ENCODE measurements at places on chromosomes 3 and 15.

DNA sequence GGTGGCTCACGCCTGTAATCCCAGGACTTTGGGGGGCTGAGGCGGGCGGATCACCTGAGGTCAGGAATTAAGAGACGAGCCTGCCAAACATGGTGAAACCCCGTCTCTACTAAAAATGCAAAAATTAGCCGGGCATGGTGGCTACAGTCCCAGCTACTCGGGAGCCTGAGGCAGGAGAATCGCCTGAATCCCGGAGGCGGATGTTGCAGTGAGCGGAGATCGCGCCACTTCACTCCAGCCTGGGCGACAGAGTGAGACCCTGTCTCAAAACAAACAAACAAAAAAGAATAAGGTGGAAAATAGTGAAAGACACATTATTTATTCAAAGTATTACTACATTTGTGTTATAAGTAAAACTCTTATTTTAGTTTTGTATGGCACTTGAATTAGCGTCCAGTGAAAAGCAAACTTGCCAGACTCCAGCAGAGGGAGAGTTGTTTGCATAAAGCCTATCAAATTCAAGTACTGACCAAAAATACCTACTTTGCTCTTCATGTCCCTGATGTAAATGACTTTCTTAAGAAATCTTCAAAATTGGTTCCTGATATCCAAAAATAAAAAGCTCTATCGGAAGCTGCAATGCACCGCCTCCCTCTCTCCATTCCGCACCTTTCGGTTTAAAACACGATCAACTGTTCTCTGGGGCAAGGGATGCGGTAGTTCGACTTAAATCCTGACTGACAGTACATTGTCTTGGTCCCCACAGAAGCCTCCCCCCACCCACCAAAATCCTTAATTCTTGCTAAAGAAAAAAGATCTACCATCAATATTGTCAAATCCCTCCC, 1.2 kb downstream of the TRPM7 start:
- DNase-seq = no peak

GRCh38 chr3:194612221-194612620, 21.0 kb downstream of the TMEM44 start:
- DNase-seq = no peak

DNA sequence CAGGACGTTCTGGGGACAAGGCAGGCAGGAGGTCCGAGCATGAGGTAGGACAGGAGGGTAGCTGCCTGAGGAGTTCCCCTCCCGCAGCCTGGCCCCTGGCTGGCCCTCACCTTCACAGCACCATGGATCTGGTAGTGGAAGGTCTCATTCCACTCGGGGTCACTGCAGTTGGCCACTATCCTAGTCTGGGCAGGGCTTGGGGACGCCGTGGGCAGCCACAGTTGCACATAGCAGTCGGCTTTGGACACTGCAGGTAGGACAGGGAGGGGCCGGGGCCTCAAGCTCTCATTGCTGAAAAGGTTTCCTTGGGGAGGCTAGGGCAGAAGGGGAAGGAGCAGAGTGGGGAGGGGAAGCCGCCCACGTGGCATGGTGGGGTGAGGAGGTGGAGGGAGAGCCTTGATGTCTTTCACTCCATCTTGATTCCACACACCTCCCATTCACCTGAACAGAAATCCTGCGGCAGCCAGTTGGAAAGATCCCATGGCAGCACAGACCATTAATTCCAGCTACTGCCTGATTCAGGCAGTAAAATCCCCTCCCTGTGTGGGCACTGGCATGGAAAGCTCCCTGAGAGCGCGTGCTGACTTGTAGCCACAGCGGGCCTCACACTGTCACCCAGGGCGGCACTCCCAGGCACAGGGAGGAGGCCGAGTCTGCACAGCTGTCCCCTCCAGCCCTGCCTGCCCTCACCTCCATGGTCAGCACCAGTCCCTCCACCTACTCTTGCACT, 2.1 kb downstream of the PLA2G4F start:
- DNase-seq = no peak

GRCh38 chr3:94431876-94432570, 369.2 kb downstream of the NSUN3 start:
- DNase-seq = no peak

DNA sequence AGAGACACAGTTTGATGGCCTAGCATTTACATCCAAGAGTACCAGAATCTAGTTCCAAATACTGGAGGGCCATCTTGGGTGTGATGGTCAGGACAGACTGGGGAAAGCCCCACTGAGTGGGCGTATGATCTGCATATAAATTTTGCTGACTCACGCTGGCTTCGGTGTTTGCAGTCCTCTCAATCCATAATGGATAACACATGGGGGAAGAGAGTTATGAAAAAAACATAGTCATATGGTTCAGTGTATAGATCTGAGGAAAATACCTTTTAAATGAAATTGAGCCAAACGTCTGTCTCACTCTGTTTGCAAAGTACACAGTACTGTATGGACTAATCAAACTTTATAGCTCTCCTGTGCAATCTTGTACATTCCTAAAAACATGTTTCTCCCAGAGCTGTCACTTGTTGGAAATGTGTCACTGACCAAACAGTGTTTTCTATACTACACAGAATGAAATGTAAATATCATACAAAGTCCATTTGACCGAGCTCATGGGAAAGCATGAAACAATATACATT, 125.3 kb upstream of the THBS1 start:
- no peak for DNase-seq

DNA sequence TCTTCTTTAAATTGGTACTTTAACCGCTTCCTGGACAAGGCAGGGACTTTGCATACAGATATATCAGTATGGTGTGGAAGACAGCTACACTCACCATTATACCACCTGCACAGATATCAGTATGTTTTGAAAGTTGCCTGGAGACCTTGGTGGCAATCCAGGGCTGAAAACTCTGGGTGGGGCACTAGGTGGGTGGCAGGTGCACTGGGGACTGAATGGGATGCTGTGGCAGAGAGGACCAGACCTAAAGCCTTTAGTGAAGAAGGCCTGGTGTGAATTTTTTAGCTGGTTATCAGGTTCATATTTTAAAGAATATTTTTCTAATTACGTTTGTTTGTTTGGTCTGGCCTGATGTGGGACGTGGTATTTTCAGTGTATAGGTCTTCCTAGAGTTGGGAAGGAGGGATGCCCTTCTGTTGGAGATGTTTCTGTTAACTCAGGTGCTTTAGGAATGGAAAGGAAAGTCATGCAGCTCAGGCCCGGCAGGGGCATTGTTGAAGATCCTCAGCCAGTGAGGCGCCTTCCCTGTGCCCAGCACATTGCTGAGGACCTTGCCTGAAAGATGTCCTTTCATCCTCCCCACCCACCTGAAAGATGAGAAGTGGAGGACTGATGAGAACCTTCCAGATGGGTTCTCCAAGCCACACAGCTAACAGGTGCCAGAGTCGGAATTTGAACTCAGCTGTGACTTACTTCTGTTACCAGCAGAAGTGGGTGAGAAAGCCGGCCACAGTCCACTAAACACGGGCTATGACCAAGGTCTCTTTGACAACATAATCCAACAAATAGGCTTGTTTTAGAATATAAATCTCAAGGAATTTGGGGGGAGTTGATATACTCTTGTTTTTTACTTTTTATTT, 77.3 kb downstream of the APBA2 start:
- no peak for DNase-seq

GRCh38 chr3:168094877-168095610, 680 bp downstream of the GOLIM4 start:
- DNase-seq = peak; percentile 50

GRCh38 chr3:196016485-196016884, 65.4 kb downstream of the TFRC start:
- no peak for DNase-seq

DNA sequence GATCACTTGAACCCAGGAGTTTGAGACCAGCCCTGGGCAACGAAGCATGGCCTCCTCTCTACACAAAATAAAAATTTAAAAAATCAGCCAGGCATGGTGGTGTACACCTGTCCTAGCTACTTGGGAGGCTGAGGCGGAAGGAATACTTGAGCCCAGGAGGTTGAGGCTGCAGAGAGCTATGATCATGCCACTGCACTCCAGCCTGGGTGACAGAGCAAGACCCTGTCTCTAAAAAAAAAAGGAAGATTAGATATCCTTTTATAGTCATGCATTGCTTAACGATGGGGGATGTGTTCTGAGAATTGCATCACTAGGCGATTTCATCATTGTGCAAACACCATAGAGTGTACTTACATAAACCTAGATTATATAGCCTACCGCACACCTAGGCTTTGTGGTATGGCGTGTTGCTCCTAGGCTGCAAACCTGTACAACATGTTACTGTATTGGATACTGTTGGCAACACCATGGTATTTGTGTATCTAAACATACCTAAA, 12.6 kb downstream of the ALAS1 start:
- no peak for DNase-seq

DNA sequence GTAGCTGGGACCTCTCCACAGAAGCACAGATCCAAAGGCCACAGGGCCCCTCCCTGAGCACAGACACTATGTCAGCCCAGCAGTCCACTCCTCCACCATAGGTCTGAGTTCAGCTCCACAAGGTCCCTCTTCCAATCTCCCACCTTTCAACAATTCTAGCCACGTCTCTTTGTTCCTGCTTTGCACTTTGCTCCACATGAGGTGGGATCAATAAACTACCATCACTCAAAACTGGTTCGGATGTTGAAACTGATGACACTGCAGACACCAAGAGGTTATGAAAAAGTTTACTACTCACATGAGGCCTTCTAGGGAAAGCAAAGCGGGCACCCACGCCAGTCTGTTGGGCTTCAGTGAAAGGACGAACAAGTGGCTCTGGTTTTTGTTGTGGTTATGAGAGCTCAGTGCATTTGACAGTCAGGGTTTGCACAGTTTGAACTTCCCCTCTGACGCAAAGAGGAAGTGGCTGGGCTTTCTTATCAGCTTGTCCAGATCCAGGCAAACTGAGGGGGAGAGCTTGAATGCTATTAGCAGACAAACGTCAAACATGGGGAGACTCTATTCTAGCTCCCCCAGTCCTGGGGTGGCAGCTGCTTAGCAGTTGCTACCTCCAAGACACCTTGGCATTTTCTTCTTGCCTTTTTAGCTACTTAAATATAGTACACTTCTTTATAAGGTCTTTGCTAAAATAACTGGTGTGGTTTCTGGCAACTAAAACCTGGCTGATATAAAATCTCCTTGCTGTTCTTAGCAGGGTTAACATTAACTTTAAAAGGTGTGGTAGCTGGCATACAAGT, 37.8 kb downstream of the ZNF445 start:
- peak; percentile 80 for DNase-seq

GRCh38 chr3:127133971-127134370, 59.0 kb upstream of the PRR23E start:
- DNase-seq = no peak

GRCh38 chr3:10945683-10946287, 46.8 kb upstream of the SLC6A1 start:
- DNase-seq = peak; percentile 85

DNA sequence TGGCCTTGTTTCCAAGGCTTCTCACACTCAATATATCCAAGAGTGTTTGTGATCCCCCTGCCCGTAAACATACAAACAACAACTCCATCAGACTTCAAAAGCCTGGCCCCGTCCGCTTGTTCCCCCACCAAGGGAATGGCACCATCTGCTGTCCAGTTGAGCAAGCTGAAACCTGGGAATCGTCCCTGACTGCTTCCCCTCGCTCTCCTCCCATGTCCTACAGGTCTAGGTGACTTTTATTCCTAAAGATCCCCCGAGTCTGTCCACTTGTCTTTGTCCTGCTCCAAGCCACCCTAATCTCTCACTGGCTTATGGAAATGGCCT, 27.9 kb upstream of the FAM174B start:
- DNase-seq = peak; percentile 49

GRCh38 chr3:15265655-15266509, 59.8 kb downstream of the CAPN7 start:
- peak; percentile 13 for DNase-seq

DNA sequence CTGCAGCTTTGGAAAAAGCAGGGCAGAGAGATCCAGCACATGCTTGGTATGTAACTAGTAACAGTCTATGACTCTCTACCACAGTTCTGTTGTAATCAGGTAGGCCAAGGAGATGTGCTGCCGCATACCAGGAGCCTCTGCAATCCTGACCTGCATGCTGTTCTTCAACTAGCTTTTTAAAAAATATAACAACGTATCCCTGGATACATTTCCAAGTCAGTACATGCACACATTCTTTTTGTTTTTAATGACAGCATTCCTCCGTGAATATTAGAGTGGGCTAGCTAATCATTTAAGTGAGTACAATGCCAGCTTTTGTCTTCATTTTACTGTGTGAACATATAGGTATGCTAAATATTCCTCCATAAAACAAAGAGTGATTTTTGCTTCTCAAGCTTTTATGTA, 437.8 kb downstream of the RBMS3 start:
- DNase-seq = no peak

GRCh38 chr15:71657141-71657540, 153.2 kb upstream of the NR2E3 start:
- DNase-seq = no peak

DNA sequence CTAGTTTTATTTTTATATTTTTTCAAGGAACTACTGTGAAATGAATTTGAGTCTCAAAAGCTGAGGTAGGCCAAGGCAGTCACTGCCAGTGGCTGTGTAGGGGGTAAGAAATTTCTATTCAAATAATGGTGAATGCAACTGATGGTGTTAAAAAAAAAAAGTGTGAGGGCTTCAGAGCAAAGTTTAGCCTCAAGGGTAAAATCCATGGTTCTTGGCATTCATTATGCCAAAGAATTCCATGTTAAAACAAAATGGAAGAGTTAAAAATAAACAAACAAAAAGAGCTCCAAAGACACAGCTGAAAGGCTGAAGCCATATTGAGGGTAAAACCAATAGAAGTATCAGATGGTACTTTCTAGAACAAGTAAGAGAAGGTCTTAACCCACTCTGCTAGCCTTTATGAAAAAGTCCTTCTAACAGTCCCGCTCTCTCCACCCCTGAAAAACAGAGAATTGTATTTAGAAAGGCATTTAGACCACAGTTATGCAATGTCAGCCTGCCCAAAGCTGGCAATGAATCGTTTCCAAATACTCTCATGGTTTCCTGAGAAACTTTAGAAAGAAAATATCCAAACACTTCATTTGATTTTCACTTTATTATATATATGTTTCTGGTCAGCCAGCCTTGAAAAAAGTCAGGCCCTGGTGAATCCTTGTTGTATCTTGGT, 158.4 kb upstream of the GMNC start:
- no peak for DNase-seq

- no peak for DNase-seq
These were observed 521.1 kb downstream of the PLOD2 start for GRCh38 chr3:145639875-145640274.

- no peak for DNase-seq
These were observed 462.2 kb upstream of the PROK2 start for GRCh38 chr3:72247126-72247525.

GRCh38 chr3:137770835-137771399, 6.8 kb downstream of the SOX14 start:
- DNase-seq = no peak

- no peak for DNase-seq
These were observed 39.5 kb downstream of the YEATS2 start for GRCh38 chr3:183737116-183737515.

DNA sequence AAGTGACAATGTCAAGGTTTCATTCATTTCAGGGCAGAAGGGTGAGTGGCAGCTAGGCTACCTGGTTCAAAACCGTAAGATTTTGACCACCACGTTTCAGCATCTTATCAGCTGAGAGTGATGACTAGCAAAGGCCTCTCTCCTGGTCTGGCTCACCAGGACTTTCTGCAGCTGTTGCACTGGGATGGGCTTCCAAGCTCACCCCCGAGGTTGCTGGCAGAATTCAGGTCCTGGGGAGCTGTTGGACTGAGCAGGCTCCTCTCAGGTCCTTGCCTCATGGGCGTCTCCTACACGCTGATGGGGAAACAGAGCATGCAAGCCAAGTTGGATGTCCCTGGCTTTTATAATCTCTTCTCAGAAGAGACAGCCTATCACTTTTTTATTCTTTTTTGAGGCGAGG, 88.8 kb upstream of the RNU6-1 start:
- DNase-seq = no peak

GRCh38 chr3:158790901-158791589, 10.8 kb upstream of the MFSD1 start:
- DNase-seq = no peak

All from testis (tissue), 5 donors.